ENCODE measurements at places on chromosomes 16 and 17.

DNA sequence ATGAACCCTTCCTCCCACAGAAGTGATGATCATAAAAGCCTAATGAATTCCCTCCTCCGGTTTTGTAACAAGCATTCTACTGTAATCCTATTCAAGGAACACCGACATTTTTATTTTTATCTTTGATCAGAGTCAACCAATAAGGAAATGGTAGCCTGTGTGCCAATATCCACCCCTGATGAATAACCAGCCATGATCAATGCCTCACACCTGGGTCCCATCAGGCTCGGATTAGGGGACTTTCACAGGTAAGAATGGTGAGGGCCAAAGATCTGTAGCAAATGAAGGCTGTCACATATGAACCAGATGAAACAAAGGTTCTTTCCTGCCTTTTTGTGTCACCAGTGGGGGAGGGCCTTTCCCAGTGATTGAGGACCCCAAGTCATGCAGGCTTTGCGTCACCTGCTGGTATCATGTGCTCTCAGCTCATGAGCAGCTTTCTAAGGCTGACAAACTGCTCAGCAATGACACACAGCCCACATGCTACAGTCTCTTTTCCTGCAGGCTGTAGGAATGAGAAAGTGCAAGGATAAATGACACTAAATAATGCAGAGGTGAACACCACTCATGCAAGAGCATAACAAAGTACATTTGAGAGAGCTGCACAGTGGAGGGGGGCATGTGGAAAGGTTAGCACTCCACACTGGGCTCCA, 34.9 kb downstream of the TOM1L2 start:
- DNase-seq, result no peak

DNA sequence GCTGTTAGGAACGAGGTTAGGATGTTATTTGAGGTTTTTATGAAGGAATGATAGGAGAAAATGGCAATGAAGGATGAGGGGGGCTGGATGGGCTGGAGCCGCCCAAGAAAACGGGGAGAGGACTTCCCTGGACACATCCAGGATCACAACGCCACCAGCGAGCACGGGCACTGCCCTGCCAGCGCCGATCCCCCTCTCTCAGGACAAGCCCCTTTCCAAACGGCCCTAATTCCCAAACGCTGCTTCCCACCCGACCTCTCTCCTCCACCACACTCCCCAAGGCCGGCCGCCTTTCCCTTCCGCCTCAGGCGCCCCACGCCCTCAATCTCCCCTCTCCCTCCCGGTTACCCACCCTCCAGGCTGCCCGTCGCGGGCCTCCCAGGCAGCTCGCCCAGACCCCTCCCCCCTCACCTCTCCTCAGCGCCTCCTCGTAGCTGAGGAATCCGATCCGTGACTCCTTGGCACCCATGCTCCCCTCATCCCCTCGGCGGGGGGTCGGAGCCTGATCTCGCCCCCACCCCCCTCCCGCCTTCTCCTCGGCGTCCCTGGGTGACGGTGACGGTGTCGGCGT, 377 bp downstream of the USP32 start:
- DNase-seq, result no peak

DNA sequence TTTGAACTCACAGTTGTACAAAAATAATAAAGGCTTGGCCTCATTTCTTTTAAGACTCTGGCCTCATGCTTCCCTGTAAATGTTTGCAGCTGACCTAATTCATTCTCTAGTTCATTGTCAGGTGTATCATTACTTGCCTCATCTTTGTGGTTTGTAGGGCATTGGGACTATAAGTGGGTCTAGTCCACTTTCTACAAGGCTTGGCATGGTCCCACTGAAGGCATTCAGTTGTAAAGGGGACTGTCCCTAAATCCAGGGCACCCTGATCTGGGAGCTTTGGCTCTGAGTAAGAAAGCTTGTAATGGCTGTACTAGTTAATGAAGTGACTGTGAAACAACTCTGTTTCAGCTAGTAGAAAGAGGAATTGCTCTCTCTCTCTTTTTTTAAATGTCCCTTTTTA, 2.7 kb downstream of the KCTD2 start:
- no peak for DNase-seq

GRCh38 chr17:74790161-74791058, 14.3 kb upstream of the NAT9 start:
- DNase-seq, result no peak

DNA sequence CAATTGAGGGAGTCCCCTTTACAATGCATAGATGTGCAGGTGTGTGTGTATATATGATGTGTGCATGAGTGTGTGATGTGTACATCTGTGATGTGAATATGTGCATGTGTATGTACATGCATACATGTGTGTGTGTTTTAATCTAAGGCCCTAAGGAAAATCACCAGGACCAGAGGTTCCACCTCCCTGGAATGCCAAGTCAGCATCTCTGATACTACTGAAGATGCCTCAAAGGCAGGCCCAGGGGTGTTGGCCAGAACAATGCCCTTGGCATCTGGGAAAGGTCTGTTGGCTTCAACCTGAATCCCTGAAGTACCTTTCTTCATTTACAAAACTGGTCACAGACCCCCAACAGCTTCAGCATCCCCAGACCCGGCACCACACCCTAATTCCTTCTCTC, 129.5 kb downstream of the CDYL2 start:
- no peak for DNase-seq

Data from NCI-H1694 treated with DMSO at 0.1 percent for 48 hours (cell line).